ENCODE measurements at places on chromosomes 2 and 18. TPM values are rescaled to one million over a fixed set of nuclear protein-coding genes. Genes with fewer than 3 reads are reported as not detected.

Gene AQP12A
- not detected for total RNA-seq

Gene KIAA2012
- total RNA-seq, result under 0.01 TPM

Gene GAL3ST2
- 0.79 TPM for total RNA-seq

Gene SERPINB4
- total RNA-seq, result not detected

Gene TIMM21
- total RNA-seq, result 16.7 TPM

Gene PRSS56
- total RNA-seq, result not detected

Gene LGALSL
- total RNA-seq, result 3.1 TPM

Gene ACADL
- total RNA-seq, result 0.22 TPM

Gene MYL1
- total RNA-seq, result not detected

Gene STPG4
- 1.2 TPM for total RNA-seq

Gene ZEB2
- total RNA-seq, result 1.2 TPM

Gene RESP18
- not detected for total RNA-seq

Gene TUBA4B
- not detected for total RNA-seq

Gene LYG2
- not detected for total RNA-seq

Gene FSIP2
- 2.6 TPM for total RNA-seq

Gene KIF3C
- 18.1 TPM for total RNA-seq

Gene C2orf15
- 0.79 TPM for total RNA-seq

Gene PCARE
- total RNA-seq, result not detected

Gene GPR45
- not detected for total RNA-seq

Gene TMEFF2
- total RNA-seq, result not detected

Gene RAB27B
- 9.8 TPM for total RNA-seq

Gene CRYBA2
- not detected for total RNA-seq

Gene LAMA1
- total RNA-seq, result 2.0 TPM

Gene NOSTRIN
- 5.5 TPM for total RNA-seq

Gene TIGD1
- total RNA-seq, result 3.4 TPM

Gene RGPD6
- 25.1 TPM for total RNA-seq

Gene ITGB6
- total RNA-seq, result 1,146 TPM

Gene SCN7A
- not detected for total RNA-seq

Gene TSPYL6
- not detected for total RNA-seq

Gene GKN2
- total RNA-seq, result not detected

Gene CD8B2
- 0.11 TPM for total RNA-seq

Gene DCDC2C
- not detected for total RNA-seq

Gene CCDC178
- not detected for total RNA-seq

Gene GPR39
- 34.2 TPM for total RNA-seq

Gene TUBB8B
- not detected for total RNA-seq

Gene HOXD11
- total RNA-seq, result not detected

All from placental epithelial cell (primary cell).